Motor neuron (in vitro differentiated cells): ENCODE measurements at places on chromosomes 5 and 9. TPM values are rescaled to one million over a fixed set of nuclear protein-coding genes. Genes with fewer than 3 reads are reported as not detected.
A peak's percentile ranks its signal among the peaks of the same experiment; 100 is the strongest.

- no peak for ATAC-seq
Measured at GRCh38 chr5:92424785-92425426, 1041.8 kb upstream of the ARRDC3 start.

GRCh38 chr5:1661831-1662558 lies 137.6 kb downstream of the MRPL36 start:
- ATAC-seq, result no peak

GRCh38 chr9:117763314-117763713 lies 59.1 kb downstream of the TLR4 start:
- no peak for ATAC-seq

- no peak for ATAC-seq
Measured at GRCh38 chr9:115599898-115600297, 481.9 kb upstream of the TNC start.

DNA sequence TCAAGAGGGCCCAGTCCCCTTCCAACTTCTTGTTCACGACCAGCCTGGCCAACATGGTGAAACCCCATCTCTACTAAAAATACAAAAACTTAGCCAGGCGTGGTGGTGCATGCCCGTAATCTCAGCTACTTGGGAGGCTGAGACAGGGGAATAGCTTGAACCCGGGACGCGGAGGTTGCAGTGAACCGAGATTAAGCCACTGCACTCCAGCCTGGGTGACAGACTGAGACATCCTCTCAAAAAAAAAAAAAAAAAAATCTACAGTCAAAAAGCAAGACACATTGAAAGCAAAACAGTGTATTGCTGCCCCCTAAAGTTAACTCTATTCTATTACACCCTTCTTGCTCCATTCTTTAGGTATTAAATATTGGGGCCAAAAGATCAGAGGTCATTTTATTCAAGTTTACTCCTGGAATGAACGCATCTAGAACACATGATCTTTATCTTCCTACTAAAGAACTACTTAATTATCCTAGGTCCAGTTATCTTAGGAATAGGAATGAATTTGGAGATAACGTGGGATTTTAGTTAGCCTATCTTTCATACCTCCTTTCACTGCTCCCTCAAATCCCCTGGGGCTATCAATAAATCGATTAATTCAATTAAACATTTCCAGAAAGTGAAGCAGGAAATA lies 2.4 kb downstream of the ATG12 start:
- no peak for ATAC-seq

DNA sequence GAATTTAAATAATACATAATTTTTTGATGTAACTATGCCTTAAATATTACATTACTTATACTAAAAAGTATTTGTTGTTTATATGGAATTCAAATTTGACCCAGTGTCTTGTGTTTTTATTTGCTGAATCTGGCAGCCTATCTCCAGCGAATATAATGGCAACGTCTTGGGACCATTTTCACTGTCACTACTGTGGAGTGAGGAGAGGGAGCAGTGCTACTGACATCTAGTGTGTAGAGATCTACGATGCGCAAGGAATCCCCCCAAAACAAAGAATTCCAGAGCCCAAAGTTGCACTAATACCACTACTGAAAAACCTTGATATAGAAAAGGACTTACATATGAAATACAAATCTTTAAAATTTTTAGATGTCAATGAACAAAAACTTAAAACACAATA lies 314.4 kb downstream of the DRD1 start:
- ATAC-seq, result no peak

Gene PCDHGA5
- 1.8 and 3.6 TPM in 2 replicates for total RNA-seq

Gene SLC6A3
- 0.05 and 0.06 TPM in 2 replicates for total RNA-seq

Gene IL11RA
- 11.2 and 18.1 TPM in 2 replicates for total RNA-seq

- ATAC-seq, result peak; percentile 48
Measured at GRCh38 chr5:1174122-1174936, 27.1 kb upstream of the SLC6A19 start.

DNA sequence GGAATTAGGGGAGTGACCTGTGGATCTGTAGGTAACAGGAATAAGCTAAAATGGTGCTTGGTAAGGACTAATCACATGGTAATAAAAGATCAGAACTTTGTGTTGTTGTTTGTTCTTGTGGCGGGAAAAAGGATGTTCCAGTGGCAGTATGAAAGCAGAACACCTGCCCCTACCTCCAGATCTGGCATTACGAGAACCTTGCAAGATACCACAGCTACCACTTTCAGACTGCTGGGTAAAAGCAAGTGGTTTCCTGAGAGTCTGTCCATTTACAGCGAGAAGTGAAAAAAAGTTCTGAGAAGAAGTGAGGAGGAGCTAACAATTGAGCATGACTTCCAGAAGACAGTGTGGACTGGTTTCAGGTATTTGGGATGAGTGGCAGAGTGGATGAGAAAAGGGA lies 252.5 kb downstream of the TLE4 start:
- no peak for ATAC-seq

Gene MPDZ
- total RNA-seq, result 19.5 and 22.4 TPM in 2 replicates

DNA sequence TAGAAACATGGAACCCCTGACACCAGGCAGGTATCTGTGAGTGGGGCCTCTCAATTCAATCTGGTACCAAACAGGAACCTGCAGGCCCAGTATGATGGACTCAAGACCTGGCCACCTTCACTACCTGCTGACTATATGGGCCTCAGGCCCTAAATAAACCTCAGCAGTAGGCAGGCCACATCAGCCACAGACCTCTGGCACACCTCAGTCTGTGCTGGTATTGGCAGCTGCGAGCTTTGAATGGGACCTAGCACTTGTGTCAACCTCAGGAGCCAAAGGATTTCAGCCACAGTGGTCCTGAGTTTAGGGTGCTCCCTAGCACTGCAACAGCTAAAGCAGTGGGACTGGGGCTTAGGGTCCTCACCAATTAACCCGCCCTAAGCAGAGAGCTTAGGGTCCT lies 325.5 kb downstream of the ZNF608 start:
- ATAC-seq, result no peak

GRCh38 chr5:103066326-103066725 lies 53.6 kb downstream of the GIN1 start:
- ATAC-seq, result no peak

- peak; percentile 5 for ATAC-seq
Measured at GRCh38 chr5:150057511-150057910, 28.8 kb downstream of the CSF1R start.

- ATAC-seq, result no peak
Measured at GRCh38 chr5:156367597-156367996, 40.6 kb downstream of the SGCD start.

Gene C9orf153
- total RNA-seq, result 0.50 and 0.97 TPM in 2 replicates

Gene CBY3
- total RNA-seq, result 2.5 and 4.2 TPM in 2 replicates

DNA sequence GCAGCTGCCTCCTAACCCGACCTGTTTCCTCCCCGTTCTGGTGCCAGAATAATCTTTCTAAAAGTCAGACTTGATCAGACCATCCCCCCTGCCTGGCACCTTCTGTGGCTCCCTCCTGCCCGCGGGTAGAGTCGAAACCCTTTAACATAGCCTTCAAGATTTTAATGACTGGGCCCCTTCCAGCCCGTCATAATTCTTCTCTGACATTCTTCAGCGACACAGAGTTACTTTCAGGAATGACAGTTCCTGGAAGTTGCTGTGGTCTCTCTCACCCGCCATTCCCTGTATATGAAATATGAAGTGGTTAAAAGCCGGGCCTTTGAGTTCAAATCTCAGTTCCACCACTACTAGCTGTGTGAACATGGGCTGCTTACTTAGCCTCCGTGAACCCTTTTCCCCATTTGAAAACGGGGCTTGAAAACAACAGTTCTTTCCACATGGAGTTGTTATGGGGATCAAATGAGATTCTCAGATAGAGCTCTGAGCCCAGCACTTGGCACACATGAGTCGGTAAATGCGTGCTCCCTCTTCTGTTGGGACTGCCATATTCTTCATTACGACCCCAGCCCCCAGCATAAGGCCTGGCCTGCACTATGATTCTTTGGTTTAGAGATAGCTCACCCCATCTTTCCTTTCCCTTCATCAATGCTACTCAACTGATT lies 737 bp downstream of the NANS start:
- ATAC-seq, result no peak

Gene ADGRD2
- 0.30 and 0.97 TPM in 2 replicates for total RNA-seq

DNA sequence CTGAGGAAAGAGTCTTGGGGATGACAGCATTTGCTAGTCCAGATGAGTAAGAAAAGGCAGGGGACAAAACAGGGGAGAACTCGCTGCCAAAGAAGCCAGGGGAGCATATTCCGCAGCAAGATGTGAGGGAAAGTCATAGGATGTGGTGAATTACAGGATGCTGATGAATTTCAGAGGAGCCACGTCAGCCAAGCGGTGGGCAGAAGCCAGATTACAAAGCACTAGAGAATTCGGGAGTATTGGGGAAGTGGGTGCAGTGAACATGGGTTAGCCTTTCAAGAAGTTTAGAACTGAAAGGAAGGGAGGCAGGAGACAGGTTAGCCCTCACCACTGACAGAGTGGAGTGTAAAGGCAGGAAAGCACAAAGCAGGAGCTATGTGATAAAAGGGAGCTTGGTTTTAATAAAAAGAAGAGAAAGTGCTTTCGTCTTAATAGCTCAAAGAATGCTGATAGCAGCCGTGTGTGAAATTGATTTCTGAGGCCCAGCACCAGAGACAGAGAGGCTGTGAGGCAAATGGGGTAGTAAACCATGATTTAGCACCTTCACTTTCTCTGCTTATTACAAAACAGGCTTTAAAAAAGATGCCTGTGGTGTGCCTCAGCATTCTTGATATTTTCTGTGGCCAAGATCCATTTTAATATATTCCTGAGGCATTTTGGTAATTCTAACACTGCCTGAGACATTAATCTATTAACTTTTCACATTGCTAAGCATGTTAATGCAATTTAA lies 16.9 kb downstream of the ADAMTSL1 start:
- peak; percentile 36 for ATAC-seq

DNA sequence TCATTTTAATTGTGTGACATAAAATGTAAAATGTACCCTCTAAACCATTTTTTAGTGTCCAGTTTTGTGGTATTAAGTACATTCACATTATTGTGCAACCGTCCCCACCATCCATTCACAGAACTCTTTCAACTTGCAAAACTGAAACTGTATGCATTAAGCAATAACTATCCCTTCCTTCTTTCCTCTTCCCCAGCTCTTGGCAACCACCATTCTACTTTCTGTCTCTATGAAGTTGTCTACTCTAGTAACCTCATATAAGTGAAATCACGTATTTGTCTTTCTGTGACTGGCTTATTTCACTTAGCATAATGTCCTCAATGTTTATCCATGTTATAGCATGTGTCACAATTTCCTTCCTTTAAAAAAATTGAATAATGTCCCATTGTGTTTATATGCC lies 142.4 kb downstream of the C9orf152 start:
- no peak for ATAC-seq

DNA sequence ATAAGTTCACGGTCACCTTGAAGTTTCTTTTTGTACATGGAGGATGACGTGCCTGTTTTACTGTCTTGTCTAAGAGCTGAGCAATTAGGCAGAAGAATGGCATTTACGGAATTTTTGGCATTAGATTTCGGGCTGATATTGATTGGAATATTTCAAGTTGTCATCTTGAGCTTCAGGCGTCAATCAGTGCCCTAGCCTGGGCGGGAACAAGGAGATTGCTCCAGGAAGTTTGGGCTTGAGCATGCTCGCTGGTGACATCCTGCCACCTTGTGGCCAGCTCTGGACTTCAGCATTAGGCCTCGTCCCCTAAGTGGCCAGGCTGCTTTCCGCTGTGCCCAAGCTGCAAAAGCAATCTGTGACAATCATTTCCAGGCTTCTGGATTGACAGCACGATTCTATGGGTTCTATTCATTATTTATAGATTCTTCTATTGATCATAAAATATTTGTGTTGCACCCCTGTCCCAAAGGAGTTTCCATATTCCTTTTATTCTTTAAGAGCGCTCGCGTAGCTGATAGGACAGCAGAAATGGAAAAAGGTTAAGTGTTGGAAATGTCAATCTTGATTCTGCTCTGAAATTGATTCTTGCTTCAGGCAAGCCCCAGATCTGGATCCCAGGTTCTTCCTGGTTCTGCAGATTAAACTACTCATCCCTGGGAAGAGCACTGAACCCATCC lies 79.3 kb downstream of the SLC28A3 start:
- ATAC-seq, result peak; percentile 92

Gene LRRC19
- total RNA-seq, result 0.09 and 0.29 TPM in 2 replicates

DNA sequence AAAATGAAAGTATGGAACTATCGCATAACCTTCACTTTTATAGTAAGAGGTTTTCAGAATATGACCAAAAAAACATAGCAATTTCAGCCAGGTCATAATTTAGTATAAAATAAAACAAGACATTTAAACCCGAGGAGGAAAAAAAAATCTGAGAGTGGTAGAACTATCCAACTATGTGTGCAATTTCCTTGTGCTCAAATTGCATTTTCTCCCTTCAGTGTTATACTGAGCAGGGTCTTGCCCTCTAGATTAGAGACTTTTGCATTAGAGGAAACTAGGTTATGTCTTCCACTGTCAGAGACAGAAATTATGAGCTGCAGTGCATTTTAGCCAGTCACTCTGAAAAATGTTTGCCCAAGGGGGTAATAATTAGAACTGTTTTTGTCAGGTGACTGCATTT lies 330.6 kb downstream of the NR2F1-AS1 start:
- peak; percentile 41 for ATAC-seq

- no peak for ATAC-seq
Measured at GRCh38 chr5:81859624-81860023, 108.7 kb upstream of the SSBP2 start.

DNA sequence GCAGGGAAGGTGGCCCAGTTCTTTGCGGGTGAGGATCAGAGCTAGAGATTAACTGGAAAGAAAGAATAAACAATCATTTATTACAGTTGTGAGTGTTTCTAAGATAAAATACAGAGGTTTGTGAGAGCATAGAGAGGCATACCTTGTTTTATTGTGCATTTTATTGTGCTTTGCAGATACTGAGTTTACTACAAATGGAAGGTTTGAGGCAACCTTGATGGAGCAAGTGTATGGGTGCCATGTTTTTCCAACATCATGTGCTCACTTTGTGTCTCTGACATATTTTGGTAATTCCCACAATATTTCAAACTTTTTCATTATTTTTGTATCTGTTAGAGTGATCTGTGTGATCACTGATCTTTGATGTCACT lies 715 bp upstream of the C5orf34 start:
- ATAC-seq, result no peak

Gene CCDC171
- 7.0 and 7.7 TPM in 2 replicates for total RNA-seq

GRCh38 chr5:151378616-151379015 lies 31.3 kb upstream of the SLC36A2 start:
- no peak for ATAC-seq

DNA sequence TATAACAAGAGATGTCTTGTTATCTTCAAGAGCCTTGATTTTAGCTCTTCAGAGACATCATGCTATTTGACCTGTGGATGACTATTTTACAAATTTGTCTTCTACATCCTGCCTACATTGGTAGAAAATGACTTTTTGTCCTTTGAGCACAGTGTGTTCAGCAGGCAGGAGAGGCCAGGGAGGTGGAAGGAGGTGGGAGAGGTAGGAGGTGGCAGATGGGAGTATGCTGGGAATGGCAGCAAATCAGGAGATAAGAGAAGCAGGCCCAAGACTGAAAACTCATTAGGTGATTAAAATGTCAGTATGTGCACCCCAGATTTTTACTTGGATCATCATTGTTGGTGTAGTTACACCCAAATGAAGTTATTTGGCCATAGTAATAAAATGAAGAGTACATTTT lies 44.1 kb downstream of the PTPN3 start:
- no peak for ATAC-seq
